ENCODE measurements at places on chromosomes 4 and X.

DNA sequence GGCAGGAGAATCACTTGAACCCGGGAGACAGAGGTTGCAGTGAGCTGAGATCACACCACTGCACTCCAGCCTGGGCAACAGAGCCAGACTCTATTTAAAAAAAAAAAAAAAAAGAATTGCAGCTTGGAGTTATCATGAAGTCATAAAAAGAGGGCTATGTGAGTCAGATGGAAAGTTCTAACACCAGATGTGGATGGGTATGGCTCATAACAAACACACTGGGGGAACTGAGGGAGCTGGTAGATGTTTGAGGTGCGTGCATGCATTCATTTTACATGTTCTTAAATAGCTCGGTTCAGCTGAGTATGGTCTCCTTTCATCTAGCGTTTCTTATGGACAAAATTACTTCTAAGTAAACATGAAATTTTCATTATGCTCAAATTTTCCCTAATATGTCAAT is 11.7 kb downstream of the TRMT2B start:
- no peak for DNase-seq

- DNase-seq: no peak
Measured at GRCh38 chrX:40570346-40571093, 10.2 kb upstream of the ATP6AP2 start.

DNA sequence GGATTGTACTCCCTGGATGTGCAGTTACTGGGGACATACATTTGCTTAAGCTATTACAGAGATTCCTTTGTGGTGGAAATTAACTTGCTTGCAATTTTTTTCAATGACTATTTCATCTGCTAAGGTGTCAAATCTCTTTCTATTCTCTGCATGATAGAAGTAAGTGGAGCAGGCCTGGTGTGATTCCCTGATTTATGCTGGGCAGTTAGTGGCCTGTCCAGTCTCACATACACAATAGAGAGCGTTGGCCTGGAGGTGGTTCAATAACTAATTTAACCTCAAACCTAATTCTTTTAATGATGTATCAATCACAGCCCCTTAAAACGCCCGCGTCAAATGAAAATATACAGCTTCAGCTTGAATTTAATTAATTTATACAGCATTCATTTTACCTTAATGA is 28.5 kb downstream of the VCX3A start:
- no peak for DNase-seq

GRCh38 chr4:7313347-7313811 is 121.0 kb downstream of the SORCS2 start:
- no peak for DNase-seq

- DNase-seq: no peak
Measured at GRCh38 chr4:115159141-115159540, 45.7 kb upstream of the NDST4 start.

DNA sequence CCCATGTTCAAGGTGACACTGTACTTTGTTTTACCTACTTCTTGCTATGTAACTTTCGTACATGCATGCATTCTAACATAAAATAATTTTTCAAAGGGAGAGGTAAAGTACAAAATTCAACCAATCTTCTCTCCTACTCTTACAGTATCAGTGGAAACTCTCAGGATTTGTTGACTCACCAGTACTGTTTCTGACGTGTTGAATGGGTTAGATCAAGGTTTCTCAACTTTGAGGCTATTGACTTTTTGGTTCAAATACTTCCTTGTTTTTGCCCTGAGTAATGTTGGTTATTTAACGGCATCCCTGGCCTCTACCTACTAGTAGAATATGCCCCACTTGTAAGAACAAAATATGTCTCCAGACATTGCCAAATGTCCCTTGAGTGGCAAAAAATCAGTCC is 94.6 kb upstream of the SMAD1 start:
- DNase-seq: no peak

DNA sequence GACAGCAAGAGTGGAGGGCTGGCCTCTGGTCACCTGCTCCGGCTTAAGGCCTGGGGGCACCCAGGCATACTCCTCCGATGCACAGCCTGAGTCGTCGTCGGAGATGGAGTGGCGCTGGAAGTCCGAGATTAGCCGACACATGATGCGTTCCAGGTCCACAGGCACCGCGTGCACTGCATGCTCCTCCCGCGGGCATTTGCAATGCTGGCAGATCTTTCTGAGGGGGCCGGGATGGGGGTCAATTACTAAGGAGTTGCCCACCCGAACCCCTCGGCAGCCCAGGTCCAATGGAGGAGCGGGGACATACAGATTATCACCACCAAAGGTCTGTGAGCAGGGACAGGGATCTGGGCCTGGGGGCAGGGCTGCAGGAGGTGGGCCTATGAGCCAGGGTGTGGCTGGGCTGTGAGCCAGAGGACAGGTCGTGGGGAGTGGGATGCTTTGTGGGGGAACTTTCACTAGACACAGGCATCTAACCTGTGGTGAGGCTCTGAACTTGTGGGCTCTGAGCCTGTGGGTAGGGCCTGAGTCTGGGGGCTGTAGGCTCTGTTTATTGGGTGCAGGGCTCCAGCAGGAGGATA is 2.4 kb downstream of the PRICKLE3 start:
- DNase-seq: no peak

DNA sequence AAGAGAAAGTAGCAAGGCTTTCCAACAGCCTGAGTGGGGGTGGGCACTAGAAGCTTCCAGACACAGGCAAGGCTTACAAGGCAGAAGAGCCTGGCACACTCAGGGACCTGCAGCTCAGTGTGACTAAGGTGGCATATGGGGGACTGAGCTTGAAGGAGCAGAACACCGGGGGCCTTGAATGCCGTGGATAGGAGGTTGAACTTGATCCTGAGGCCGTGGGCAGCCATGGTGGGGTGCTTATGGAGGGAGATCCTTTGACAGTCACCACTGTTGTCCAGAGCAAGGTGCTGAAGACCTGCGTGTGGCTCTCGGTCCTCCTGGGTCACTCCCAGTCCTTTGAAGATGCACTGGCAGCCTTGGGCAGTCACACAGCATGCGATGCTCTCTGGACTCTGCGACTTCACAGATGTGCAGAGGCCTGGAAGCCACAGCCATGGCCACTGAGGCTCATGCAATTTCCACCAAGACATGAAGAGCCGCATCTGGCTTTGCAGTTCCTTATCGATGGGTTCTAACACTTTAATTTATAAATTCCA is 18.3 kb downstream of the C4orf50 start:
- DNase-seq: no peak

DNA sequence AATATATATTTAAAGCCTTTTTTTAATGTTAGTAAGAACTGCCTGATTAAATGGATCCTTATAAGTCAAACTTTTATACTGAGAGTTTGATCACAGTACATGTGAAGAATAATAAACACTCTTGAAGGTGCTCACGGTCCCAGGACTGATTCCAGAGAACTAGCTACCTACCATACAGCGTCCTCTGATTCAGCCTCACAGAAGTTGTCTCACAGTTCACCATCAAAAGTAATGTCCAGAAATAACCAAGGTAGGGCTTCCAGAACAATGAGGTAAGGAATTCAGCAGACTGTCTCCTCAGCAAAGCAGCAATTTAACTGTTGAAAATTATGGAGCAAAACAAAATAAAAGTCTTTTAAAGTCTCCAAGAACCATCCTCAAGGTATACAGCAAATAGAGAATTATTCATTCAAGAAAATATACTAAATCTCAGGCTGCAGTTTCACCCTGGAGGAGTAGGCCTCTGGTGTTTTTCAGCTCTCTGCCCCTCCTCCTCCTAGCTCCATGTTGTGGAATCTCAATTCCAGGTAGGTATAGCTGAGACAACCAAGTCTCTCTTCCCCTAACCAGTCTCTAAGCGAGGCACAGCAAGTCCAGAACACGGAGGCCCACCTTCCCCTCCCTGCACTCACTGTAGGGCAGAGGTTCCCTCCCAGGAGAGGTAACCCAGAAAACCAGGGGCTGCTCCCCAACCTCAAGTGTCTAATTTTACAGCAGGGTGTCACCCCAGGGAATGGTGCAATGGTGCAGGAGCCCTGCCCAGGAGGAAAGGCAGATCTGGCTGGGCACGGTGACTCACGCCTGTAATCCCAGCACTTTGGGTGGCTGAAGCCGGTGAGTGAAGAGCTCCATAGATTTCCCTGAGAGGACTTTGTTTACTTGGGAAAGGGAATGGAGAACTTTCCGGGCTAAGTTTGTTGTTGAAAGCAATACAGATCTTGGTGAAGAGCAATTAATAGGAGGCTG is 28.6 kb downstream of the FAM241A start:
- DNase-seq: no peak

DNA sequence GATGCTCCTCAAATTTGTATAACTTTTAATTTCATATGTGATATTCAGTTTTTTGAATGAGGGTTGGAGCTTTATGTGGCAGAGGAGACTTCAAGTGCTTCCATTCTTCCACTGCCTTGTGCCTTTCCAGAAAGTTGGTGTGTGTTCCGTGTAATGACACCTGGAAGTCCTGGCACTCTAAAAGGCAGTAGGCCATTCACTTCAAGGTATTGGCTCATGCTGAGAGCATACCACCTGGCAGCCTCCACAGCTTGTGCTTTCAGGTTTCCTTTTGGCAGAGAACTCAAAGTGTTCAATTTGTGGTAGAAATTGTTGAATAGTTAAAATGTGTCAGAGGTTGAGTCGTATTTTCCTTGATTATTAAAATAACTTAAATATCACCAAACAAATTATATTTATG is 49.6 kb downstream of the GRIA2 start:
- no peak for DNase-seq

GRCh38 chr4:88511236-88511635 is 12.3 kb downstream of the PYURF start:
- DNase-seq: no peak

Measured in NCI-H510A treated with DMSO at 0.1 percent for 48 hours (cell line).